ENCODE measurements at places on chromosomes 2 and 18.

DNA sequence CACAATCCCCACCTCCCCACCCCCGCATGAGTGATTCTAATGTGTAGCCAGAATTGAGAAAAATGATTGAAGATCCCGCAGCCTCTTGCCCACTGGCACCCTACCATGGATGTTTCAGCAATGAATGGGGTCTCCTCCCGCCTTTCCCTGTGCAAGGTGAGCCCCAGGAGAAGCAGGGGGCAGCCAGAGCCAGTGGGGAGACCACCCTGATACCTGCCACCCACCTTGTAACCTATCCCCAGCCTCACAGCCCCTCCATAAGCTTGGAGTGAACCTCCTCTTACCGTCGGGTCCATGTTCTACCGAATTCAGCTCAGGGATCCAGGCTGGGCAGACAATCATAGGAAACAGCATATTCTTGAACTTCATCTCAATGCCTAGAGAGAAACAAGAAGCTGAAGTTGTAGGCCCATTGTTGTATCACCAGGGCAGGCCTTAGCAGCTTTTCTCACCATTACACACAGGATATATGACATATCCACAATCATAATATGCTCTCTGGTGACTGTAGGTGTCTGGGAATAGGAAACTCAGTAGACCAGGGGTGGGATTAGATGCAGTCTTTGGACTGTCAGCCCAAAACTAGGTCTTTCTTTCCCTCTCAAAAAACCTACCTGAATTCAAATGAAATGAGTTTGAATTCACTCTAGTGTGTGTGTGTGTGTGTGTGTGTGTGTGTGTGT is 30.9 kb downstream of the XDH start:
- no peak for DNase-seq

DNA sequence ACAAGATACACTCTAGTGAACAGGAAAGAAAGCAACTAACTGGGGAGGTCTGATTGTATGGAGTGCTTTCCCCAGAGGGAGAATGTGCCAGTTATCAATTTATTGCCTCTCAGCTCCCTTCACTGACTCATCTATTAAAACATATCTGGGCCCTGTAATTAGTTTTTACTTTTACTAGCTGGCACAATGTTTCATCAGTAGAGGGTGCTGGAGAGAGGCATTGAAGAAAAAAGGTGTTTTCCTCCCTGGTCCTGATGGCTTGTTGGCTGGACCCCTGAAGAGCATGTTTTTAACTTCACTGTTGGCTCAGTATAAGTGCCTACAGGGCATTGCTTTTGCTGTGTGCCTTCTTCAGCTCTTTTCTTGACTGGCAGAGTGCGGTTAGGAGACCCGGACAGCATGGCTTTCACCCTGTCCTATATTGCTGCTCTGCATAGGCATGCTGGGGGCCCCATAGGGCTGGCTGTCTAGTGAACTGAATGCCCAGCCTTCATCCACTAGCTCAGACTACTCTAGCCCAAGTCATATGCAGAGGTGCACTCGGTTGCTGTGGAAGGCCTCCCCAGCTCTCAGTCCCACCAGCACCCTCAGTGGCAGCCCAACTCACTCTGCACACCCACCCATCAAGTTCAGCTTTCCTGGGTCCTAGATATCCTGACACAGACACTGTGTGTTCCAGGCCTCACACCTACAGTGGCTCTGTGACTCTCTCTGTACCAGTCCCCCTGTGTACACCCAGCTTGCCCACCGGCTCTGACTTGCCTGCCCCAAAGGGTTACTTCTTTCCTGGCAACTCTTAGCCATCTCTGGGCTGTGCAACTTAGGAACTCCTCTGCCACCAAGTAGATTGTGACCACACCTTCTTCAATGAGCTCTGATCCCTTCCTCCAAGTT is 62.3 kb upstream of the ACYP2 start:
- DNase-seq, result peak; percentile 7

DNA sequence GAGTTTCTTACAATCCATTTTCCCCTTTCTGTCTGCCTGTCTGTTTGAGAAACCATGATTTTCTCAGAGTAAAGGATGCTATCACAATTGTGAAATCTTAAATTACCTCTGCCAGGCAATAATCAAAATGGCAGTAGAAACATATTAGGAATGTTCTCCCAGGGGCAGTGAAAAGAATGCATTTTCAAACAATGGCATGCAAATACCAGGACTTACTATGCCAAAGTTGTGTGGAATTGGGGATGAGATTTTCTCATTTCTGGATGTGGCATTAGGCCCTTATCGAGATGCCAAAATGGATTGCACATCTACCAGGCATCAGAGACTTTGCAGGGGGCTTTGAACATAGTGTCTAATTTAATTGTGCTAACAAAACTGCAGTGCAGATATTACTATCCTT is 821.4 kb downstream of the RNF144A start:
- no peak for DNase-seq

DNA sequence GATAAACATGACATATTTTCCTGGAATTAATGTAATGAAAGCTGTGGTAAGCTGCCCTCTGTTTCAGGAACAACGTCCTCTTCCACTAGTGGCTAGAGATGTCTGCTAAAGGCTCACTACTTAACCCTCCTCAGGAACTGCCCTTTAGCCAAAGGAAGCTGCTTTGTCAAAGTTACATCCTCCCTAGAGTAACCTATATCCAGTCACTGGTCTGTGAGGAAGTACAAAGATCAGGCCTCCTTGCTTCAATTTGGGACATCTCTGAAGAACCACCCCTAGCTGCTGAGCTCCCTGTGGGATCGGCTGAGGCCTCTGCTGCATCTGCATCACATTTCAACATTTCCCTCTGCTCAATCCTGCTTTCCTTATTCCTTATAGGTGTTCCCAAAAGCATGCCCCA is 107.8 kb downstream of the PRELID3A start:
- DNase-seq, result no peak

DNA sequence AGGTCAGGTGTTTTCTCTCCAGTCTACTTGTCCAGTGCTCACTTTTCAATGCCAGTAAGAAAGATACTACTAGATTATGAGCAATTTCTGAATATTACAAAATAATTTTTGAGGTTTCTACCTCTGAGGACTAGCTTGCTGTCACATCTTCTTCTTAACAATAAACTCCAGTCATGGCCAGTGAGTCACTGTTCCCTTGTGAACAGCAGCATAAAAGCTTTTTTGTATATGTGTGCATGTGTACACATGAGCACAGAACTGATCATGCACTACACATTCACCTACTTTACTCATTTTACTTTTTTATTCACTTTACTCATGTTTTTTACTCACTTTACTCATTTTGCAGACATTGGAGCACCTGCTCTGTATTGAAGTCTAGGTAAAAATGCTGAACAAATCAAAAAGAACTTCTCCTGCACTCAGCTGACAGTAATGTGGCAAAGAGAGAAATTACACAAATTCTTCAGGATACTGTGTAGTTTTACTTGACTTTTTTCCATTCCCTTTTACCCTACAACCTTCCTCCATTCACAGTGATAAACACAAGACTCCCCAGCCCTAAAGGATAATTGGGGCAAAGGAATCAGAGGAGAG is 28.0 kb downstream of the ST6GAL2 start:
- DNase-seq, result no peak

DNA sequence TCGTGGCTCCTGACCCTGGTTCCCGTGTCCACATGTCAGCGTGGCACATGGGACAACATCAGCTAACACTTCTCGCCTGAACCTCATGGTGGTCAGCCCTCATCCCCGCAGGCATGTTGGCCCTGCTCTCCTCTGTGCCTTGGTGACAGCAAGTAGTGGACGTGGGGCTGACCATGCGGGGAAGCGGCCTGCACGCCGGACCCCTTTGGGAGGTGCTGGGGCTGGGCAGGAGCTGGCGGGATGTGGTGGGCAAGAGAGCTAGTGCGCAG is 249.5 kb downstream of the TWIST2 start:
- no peak for DNase-seq

GRCh38 chr2:202115479-202115971 is 42.5 kb downstream of the KIAA2012 start:
- no peak for DNase-seq

- DNase-seq, result no peak
These were observed 8.4 kb downstream of the SP5 start for GRCh38 chr2:170723446-170723958.

GRCh38 chr18:37529863-37530262 is 35.7 kb downstream of the CELF4 start:
- DNase-seq, result no peak

GRCh38 chr2:54310311-54310710 is 54.3 kb upstream of the TSPYL6 start:
- no peak for DNase-seq

GRCh38 chr2:161824226-161824625 is 200.0 kb downstream of the SLC4A10 start:
- DNase-seq, result no peak

DNA sequence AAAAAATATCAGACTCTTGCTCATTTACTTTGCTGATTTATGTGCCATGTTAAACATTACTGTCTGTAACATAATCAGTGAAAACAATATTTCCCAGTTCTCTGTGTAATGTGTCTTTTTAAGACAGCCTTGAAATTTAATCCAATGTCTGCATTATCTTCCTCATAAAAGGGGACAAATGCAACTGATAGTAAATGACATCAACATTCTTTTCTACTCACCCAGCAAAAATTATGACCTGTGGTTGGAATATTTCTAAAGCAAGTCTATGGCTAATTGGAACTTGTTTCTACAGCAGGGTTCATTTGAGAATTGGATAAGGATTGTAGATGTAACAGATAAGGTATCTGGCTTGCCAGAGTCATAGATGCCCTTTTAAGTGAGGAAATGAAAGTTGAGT is 34.8 kb downstream of the C1D start:
- DNase-seq, result no peak

GRCh38 chr18:68837665-68838451 is 40.0 kb downstream of the CCDC102B start:
- DNase-seq, result no peak

GRCh38 chr18:24397131-24397693 is 412 bp downstream of the OSBPL1A start:
- peak; percentile 4 for DNase-seq

DNA sequence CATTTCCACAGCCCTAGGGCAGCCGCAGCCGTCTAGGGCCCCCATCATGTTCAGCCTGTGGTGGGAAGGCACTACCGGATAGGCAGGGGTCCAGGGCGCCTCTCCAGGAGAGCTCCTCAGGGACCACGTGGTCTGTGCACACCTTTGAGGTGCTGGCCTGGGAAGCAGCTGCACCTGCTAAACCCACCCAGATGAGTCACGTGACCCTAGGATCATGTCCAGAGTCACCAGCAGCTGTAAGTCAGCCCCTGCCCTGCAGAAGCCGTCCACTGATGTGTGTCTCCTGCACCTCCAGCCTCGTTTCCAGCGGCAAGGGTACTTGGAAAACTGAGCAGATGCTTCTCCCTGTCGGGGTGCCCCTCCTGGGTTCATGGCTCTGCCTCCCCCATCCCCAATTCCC is 682.6 kb upstream of the SALL3 start:
- no peak for DNase-seq

GRCh38 chr18:37535968-37536367 is 29.6 kb downstream of the CELF4 start:
- no peak for DNase-seq

DNA sequence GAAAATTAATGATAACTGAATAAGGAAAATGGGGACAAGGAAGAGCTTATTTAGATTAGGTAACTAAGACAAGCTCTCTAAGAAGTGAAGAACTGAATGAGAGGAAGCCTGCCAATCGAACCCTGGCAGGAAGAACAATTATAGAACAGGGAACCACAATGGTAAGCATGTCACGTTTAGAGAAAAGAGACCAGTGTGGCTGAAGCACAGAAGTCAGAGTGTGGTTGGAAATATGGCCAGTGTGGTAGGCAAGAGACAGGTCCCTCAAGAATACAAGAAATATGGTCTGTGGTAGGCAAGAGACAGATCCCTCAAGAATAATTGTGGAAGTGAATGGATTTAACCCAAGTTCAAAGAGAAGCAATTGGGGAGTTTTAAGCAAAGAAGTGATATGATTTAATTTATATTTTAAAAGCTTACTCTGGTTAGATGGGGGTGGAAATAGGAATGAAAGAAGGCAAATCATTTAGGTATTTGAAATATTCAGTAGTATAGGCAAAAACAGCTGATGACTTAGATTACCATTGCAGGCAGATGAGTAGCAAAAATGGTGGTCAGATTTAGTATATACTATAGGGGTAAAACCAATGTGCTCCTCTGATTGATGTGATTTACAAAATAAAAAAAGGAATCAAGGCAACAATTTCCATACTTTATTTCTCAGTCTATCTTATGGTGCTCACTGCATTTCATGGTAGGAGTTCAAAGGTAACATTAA is 38.8 kb upstream of the ERMN start:
- no peak for DNase-seq

- DNase-seq, result peak; percentile 59
These were observed 23.0 kb upstream of the ACKR3 start for GRCh38 chr2:236546561-236547002.

DNA sequence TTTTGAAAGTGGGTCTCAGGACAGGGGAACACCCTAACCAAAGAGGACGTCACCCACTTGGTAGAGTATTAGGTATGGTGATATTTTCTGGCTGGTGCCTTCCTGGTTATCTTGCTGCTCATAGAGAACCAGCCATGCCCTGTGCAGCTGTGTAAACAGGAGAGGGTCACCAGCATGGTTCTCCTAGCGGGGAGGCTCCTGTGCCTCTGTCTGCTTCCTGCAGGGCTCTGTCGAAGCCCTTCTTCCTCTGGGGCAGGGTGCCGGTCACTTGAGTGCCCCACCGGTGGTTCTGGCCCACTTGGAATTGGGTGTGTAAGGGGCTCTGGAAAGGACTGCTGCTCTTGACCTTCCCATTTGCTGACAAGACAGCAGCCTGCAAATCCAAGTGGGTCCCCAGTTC is 131.6 kb upstream of the MSH6 start:
- no peak for DNase-seq

- DNase-seq, result no peak
These were observed 124.1 kb downstream of the EN1 start for GRCh38 chr2:118723394-118723793.
